ENCODE measurements at places on chromosomes 13 and 19.

DNA sequence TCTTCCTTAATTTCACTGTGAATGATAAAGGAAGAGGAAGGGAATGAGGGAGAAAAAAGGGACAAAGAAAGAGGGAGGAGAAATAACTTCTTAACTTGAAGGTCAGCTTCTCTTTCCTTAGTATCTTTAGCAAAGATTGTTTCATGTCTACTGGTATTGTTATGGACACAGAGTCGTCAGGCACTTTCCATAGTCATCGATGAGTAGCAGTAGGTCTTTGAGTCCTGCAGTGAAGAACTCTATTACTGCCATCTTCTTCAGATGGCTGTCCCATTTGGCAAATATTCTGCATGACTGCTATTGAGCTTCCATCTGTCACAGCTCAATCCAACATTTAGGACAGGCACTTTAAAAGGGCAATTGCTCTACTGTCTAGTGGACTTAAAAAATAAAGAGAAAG lies 2463.1 kb downstream of the PCDH9 start:
- DNase-seq, result no peak

- DNase-seq, result no peak
These were observed 1.2 kb downstream of the F2RL3 start for GRCh38 chr19:16889883-16890460.

DNA sequence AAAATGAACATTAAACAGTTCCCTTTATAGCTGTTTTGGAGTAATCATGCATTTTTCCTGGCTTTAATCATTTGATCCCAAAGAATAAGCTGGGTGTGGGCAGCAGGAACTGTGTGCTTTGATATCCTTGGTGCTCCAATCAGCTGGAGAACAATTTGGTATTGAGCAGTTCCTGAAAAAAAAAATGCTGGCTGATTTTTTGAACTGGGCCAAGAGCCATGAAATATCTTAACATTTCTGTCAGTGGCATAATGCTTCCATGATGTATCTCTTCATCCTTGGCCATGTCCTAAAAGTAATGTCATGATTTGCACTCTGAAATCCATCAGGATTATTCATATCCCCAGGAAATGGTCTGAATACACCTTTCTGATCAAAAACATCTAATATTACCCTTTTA lies 134.7 kb downstream of the LHFPL6 start:
- no peak for DNase-seq

- no peak for DNase-seq
These were observed 3.1 kb downstream of the NXNL1 start for GRCh38 chr19:17457616-17458015.

- peak; percentile 78 for DNase-seq
These were observed 10.4 kb downstream of the GJB2 start for GRCh38 chr13:20182231-20182846.

DNA sequence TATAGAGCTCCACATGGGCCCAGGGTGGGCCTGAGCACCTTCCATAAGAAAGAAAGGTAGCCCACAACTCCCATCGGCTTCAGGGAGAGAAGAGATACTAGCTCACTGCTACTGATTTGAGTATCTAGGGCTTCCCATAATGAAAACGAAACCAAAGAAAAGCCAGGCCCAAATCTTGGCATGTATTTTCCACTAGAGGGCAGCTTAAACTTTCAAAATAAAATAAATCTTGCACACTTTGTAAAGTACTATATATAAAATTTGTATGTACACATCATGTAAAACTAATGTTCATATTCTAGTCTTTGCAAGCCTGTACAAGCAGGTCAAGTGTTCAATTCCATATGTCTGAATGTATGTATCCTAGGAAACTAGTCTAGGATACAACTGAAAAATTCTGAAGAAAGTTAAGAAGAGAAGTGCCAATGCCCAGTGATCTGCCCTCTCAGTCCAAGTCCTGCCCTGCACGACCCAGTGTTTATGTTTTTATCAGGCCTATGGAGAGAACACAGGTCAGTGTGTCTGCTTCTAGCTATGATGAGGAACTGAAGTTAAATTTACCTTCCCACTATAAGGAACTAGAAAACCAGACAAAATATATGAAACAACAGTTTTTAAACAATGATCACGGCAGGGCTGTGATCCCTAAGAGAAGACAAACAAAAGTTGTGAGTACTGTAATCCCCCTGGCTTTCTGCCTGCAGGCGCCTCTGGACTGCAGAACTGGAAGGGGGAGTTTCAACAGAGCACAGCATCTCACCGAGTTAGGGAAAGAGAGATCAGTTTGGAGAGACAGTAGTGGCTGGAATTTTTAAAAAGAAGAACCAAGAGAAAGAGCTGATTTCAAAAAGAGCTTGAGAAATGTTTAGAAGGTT lies 475.7 kb downstream of the UQCRFS1 start:
- peak; percentile 40 for DNase-seq

DNA sequence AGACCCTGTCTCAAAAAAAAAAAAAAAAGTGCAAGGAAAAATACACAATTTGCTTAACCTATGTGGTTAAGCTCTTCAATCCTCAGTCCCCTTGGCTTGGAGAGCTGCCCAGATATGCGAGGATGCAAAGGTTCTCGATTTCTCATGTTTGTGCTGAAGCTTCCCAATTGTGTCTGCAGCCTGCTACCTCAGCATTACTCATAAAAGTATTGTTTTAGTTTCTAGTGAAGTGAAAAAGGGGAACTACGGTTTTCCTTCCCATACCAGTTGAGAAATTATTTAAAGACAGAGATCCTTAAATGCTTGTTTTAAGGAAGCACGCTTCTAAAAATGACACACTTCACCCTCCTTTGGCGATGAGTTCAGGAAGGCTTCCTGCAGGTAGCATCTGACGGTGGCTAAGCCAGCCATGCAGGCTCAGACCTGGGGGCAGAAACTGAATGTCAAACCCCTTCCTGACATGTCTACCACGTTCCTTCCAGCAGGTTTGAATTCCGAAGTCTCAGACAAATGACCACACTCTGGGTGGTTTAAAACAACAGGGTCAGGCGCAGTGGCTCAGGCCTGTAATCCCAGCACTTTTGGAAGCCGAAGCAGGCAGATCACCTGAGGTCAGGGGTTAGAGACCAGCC lies 47.9 kb downstream of the RUBCNL start:
- DNase-seq, result no peak

DNA sequence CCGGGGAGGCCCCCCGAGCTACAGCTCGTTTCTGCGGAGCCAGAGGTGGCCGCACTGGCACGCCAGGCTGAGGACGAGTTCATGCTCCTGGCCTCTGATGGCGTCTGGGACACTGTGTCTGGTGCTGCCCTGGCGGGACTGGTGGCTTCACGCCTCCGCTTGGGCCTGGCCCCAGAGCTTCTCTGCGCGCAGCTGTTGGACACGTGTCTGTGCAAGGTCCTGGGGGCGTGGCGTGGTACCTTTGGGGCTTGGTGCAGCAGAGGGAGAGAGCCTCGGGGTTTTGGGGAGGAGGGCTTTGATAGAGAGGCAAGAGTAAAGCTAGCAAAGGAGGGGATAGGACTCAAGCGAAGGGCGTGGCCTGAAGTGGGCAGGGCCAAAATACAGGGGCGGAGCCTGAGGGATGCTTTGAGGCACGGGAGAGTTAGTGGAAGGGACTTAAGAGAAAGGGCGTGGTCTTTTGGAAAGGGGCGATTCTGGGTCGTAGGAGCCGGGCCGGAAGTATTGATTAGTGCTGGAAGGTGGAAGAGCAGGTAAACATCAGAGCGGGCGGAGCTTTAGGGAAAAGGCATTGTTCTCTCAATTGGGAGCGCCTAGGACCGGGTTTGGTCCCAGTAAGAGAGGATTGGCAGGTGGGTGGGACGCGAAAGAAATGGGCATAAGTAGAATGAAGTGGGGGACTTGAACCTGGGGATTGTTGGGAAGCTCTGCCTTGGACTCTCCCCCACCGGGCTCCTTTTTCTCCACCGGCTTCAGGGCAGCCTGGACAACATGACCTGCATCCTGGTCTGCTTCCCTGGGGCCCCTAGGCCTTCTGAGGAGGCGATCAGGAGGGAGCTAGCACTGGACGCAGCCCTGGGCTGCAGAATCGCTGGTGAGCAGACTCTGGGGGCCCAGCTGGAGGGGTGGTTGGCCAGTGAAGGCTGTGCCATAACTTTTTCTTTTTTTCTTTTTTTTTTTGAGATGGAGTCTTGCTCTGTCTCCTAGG lies 1.2 kb downstream of the PPM1N start:
- DNase-seq, result peak; percentile 75

- no peak for DNase-seq
These were observed 53.7 kb upstream of the TRPC4 start for GRCh38 chr13:37923236-37923635.

GRCh38 chr13:53138376-53139036 lies 109.9 kb downstream of the OLFM4 start:
- DNase-seq, result no peak

DNA sequence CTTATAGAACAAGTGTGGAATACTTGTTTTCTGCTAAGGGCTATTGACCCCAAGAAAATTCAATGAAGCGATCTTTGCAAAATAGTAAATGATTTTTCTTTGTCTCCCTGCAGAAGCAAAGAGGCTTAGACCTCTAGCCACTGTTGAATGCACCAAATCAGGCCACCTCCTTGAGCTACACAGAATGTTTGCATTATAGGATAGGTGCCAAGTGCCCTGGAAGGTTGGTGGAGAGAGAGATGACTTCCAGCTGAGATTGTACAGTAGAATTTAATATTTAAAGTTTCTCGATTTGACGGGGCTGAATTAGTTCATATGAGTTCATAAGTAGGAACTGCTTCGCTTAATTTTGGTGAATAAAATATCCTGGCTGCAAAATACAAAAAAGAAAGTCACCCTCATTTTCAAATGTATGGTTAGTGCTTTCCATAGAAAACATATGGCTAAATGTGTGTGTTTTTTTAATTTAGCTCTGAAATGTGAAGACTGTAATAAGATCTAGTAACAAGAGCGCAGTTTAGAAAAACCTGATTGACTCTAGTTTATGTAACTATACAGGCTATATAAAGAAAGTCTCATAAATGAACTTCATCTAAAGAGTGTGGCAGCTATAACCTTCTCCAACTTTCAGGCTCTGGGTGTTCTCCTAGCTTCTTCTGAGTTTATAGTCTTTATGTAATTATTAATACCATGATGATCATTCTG lies 41.6 kb downstream of the LRCH1 start:
- no peak for DNase-seq

- peak; percentile 22 for DNase-seq
These were observed at the start of gene MYO1F for GRCh38 chr19:8577247-8577646. Gene MYO1F (minus strand): TSS chr19:8577442. CDS start chr19:8577309, 133 bp downstream.

DNA sequence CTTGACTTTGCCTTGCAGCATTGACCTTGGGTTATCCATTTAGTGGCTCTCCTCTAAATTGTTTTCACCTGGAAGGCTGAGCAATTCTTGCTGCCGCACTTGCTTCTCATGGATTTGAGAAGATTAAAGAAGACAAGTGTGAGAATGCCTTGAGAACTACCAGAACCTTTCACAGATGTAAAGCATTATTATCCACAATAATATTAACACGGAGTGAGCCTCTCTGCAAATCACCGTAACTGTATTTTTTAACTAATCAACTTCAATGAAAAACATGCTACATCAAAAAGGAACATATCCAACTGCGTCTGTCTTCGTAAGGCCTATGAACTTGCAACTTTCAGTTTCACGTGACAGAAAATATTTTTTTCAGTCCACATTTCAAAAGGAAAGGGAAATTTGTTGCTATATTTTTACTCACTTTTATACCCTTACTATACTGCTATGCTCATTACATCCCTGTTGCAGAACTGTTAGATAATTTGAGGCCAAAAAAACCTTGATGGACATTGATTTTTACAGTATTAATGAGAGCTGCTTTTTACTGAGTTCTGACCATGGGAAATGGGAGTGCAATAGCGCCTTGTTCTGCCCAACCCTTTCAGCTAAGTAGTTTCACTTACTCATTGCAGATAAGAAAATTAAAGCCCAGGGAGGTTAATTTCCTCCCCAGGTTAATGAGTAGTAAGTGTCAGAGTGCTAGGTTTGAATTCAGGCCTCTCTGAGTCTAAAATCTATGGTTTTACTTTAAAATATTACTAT lies 93.8 kb upstream of the RAP2A start:
- peak; percentile 20 for DNase-seq

DNA sequence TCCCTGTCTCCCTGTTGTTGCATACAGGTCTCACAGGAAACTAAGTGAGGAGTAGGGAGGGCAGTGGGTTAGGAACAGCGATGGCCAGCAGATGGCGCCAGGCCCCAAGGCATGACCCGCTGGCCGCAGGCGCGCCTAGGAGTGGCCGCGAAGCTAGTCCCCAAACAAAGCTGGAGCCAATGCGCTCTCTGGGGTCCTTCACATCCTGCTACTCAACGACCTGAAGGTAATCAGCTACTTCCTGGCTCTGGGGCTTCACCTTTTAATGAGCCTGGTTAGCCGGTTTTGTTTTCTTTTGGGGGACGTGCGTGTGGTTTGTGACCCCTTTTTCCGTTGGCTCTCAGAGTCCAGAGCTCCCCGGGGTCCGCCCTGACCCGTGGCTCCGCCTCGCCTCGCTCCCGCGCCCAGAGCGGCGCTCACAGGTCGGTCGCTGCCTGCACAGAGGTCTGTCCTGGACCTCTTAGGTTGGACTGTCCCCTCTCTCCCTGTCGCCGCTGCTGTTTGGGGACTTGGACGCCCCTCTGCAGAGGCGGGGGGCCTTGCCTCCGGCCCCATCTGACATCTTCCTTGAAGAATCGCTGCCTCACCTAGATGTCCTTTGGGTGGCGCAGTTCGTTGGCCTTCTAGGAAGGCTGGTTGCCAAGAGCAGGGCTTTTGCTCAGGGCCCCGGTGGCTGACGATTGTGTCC lies 62.2 kb upstream of the GTF3A start:
- DNase-seq, result peak; percentile 85

DNA sequence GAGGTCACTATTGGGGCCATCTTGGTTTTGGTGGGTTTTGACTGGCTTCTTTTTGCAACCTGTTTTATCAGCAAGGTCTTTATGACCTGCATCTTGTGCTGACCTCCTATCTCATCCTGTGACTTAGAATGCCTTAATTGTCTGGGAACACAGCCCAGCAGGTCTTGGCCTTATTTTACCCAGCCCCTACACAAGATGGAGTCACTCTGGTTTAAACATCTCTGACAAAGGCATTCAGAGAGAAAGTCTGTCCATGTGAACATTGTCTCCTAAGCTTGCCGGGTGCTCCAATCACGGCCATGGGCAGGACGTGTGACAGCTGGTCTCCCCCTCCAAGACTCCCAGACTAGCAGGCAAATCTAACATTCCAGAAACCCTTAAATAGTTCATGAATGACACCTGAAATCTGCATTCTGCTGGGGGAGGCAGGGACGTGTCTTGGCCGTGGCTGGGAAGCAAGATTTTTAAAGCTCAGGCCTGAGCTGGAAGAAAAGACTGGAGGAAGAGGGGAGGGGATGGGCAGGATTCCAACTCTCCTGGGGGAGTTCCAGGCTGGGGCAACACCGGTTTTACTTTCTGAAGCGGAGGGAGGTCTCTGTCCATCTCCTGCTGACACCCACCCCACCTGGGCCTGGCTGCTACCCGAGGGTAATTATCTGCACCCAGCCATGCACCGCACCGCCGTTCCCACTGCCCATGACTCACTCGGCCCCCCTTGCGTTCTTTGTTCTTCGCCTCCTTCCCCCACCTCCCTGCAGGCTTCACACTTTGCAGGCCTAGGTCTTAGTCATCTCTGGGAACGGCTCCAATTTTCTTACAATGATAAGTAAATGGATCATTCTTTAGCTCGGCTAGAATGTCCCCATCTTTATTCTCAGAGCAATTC lies 11.6 kb upstream of the OR1M1 start:
- no peak for DNase-seq
